A549 treated with CORT108297 at 1 μM for 4 hours (cell line): ENCODE measurements at places on chromosomes 6 and 20. TPM values are rescaled to one million over a fixed set of nuclear protein-coding genes. Genes with fewer than 3 reads are reported as not detected.

Gene CEBPB
- total RNA-seq: 120 to 257 TPM (median 228 TPM) in 5 replicates

Gene ULBP2
- total RNA-seq: 3.2 to 4.1 TPM (median 3.9 TPM) in 5 replicates

Gene WFDC12
- not detected in 5 replicates for total RNA-seq

Gene SLC32A1
- total RNA-seq: not detected in 5 replicates

Gene DYNLT2
- 0.55 to 0.79 TPM (median 0.66 TPM) in 5 replicates for total RNA-seq

Gene PHF20
- total RNA-seq: 23.1 to 28.6 TPM (median 26.0 TPM) in 5 replicates

Gene GSTA3
- total RNA-seq: not detected in 5 replicates

Gene ARMH2
- total RNA-seq: not detected in 5 replicates

Gene TRIM15
- total RNA-seq: 0.08 to 0.09 TPM in 2 of 5 replicates, not detected in the others

Gene TP53TG5
- total RNA-seq: not detected in 5 replicates

Gene KIAA1755
- total RNA-seq: 0.06 to 0.19 TPM (median 0.13 TPM) in 5 replicates
